ENCODE measurements at places on chromosomes 7 and 10.

- DNase-seq = no peak
Measured at GRCh38 chr7:30285536-30286284, 1.3 kb downstream of the ZNRF2 start.

DNA sequence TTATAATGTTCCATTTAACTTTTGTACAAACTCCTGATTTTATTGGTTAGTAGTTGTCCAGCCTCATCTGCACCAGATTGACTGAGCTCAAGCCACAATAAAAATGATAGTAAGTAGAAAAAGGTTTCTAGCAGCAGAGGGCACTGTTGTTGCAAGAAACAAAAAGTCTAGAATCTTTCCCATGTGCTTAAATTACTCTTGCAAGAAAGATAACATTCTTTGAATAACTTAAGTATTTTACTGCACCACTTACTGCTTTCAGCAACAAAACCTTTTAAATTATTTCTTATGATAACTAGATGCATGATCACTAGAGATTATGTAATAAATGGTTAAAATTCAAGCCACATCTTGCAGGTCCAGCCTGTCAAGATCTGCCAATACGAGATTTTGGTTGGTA lies 27.0 kb downstream of the LMOD2 start:
- no peak for DNase-seq

DNA sequence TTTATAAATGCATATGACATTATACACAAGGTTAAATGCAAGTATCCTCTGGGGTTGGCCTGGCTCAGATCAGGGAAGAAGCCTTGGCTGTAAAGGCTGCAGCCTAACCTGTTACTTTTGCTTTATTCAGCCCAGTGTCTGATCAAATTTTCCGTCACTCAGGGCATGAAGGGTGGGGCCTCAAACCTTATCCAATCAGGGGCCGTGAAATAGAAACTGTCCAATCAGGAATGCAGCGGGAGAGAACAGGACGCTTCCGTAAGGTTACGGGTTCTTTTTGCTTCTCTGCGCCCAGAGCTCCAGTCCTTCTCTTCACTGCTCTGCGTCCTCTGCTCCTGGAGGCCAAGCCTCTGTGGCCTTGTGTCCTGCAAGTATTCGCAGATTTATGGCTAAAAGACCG lies at the start of gene ZNF716:
TSS of gene ZNF716 (plus strand) at position 274 of the 400 bp plus-strand sequence. CDS start at position 386, 112 bp downstream.
- DNase-seq = no peak

GRCh38 chr10:119700321-119700954 lies 25.4 kb upstream of the INPP5F start:
- no peak for DNase-seq

DNA sequence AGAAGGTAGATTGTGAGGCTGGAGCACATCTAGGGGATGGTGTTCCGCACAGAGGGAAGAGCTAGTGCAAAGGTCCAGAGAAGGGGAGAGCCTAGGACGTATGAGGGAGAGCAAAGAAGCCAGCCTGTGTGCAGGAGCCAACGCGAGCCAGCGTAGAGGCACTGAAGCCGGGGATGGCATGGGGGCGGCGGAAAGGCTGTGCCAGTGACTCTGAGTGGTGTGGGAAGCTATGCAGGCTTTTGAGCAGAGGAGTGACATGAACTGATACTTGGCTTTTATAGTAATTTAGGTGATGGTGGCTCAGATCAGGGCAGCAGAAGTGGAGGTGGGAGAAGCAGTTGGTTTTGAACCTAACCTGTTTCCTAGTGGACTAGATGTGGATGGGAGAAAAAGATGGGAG lies 65.8 kb downstream of the ATXN7L1 start:
- no peak for DNase-seq

DNA sequence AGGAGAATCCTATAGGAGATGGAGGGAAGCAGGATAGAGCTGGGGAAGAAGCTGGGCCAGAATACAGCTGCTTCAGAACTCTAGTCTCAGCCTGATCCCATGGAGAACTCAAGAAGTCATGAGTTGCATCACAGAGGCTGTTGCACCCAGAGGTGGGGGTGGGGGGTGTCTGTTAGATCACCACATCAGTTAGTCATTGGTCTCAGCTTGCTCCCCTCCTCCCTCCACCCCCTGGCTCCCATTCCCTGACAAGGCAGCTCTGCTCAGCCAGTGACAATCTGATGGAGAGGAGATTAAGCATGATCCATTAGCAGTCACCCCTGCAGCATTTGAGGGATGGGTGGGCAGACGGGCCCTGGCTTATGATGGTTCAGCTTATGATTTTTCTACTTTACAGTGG lies 58.4 kb upstream of the FGL2 start:
- DNase-seq = no peak

DNA sequence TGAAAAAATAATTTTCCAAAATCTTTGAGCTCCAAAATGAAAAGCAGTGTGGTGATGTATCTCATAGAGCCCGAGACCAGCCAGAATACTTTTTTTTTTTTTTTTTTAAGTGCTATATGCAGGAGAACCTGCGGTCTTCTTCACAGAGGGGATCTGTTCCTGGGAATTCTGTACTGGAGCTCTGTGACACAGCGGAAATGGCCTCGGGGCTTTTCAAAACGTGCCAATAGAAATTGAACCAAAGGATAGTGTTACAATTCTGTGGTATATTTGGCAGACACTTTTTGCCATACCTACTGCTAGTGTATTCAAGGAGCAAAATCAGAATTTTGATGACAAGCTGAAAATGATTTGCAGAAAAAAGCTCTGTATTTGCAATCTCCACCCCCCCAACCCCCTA lies 1429.3 kb upstream of the LRRTM3 start:
- no peak for DNase-seq

DNA sequence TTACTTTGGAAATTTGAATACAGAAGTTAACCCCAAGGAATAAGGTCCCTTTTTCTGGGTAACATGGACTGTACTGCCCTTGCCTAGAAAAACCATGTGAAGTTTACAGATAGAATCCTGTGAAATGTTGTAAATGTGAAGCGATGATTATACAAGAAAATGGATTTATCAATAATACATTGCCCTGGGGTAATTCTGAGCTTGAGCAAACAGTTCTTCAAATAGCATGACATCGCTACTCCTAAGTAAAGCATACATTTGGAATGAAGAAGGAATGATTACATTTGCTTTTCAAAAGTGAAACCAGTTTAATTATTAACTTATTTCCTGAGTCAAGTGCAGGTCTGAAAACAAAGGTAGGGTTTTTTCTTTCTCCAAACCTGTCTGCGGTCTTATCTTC lies 43.3 kb upstream of the FZD8 start:
- no peak for DNase-seq

DNA sequence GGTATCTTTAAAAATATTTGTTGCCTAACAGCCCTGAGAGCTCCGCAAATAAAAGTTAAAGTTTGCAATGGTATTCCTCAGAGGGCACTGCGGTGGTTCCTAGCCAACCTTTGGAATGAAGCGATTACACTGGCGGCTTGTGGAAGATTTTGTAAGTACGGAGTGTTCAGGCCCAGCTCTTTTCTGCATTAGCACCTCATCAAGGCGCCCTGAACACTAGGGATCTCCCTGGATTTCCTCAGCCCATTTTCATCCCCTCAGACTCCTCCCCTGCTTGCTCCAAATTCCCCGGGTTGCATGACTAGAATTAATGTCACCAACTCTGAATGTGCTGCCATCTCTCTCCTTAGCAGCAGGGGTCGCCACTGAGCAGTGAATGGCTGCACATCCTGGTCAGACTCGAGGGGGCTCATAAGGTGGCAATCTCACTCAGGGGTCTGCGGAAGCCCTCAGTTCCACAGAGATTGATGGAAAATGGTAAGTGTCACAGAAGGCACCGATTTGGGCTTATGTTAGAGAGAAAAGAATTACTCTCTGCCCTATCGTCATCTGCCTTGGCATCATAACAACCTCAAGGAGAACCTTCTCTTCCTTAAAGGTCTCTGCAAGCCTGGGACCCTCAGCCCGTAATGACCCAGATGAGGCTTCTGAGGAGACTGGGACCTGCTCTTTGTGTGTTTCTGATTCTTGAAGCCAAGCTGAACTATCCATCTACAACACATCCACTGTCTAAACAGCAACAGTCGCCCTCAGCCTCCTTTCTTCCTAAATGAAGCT lies 262.8 kb upstream of the AOAH start:
- peak; percentile 44 for DNase-seq

GRCh38 chr7:82291931-82292330 lies 151.6 kb downstream of the CACNA2D1 start:
- no peak for DNase-seq

DNA sequence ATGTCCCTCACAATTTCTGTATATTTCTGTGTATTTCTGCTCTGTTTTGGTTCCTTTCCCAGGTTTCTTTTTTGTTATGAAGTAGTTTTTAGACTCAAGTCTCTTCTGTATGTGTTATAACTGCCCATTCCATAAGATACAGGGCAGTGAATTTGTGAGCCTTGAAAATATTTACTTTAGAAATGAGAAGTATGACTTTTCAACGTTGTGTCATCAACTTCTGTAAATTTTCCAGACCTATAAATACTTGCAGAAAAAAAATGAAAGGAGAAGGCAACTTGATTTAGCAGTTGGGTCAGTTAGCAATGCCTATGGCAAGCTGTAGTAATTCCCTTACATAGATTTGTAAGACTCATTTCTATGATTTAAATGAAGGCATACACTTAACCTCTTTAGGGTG lies 11.5 kb downstream of the EGFR start:
- DNase-seq = no peak

DNA sequence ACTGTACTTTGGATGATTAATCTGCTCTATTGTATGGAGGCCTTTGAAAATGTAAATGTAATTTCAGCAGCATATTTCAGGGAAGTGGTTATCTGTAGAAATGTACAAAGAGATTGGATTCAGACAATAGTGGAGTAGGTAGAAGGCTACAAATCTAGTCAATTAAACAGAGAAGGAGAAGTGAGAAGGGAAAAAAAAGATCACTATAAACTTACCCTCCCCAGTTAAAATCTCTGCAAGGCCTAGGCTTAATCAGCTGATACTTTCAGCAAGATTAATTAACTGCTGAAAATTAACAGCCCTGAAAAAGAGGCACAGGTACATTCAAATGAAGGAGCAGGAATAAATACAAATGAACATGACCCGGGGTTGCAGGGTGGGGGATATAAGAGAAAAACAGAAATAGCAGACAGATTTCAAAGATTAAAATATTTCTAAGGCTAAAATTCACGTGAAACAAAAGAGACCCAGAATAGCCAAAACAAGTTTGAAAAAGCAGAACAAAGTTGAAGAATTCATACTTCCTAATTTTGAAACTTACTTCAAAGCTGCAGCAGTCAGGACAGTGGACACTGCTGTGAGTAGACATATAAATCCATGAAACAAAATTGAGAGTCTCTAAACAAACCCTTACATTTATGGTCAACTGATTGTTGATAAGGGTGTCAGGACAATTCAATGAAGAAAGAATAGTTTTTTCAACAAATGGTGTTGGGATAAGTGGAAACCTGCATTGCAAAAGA lies 96.0 kb downstream of the NRCAM start:
- no peak for DNase-seq

DNA sequence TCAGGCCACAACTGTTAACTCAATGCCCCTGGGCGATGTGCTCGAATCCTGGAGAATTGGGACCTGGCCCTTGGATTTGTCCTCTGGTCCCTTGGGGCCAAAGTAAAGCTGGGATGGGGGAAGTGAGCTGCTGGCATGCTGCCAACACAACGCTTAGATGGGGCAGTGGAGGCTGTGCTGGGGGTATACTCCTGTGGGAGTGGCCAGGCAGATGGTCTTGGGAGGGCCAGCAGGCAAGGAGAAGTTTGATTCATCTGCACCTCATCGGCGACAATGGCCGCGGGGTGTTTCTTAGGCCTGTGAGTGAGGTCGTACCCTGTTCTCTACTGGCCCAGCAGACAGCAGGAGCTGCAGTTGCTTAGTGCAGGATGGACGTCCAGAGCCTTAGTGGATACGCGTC lies 139.0 kb upstream of the MTPN start:
- no peak for DNase-seq

DNA sequence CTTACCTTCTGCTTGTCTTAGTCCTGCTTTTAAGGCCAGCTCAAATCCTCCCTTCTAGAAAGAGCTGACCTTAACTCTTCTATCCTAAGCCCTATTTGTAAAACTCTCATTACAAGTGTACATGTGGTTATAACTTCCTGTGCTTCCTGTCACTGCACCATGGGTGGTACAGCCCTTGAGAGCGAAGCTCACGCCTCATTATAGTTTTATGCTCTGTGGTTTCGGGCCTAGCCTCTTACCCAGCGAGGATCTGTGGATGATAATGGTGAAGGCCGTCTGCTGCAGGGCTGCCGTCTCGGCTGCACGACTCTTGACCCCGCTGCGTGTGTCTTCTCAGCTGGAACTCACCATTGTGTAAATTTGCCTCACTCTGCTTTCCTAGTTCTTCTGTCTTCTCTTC lies 74.6 kb downstream of the CUL1 start:
- DNase-seq = no peak
